Dermis microvascular lymphatic vessel endothelial cell (primary cell): ENCODE measurements at places on chromosomes 5 and 9. TPM values are rescaled to one million over a fixed set of nuclear protein-coding genes. Genes with fewer than 3 reads are reported as not detected.
A peak's percentile ranks its signal among the peaks of the same experiment; 100 is the strongest.

Gene JADE2
- total RNA-seq = 12.5 and 17.3 TPM in 2 replicates

GRCh38 chr5:15499528-15500324, at the start of gene FBXL7:
Gene FBXL7 (plus strand): TSS chr5:15500180.
- DNase-seq = peak; percentile 89

GRCh38 chr5:172904643-172905345, 54.4 kb upstream of the RPL26L1 start:
- DNase-seq = peak; percentile 32

- DNase-seq = no peak
Observed at GRCh38 chr9:72684615-72685014, 163.2 kb downstream of the TMC1 start.
